ENCODE measurements at places on chromosomes 16 and 17.

GRCh38 chr16:12349936-12350850 lies 373.7 kb downstream of the SNX29 start:
- no peak for DNase-seq

DNA sequence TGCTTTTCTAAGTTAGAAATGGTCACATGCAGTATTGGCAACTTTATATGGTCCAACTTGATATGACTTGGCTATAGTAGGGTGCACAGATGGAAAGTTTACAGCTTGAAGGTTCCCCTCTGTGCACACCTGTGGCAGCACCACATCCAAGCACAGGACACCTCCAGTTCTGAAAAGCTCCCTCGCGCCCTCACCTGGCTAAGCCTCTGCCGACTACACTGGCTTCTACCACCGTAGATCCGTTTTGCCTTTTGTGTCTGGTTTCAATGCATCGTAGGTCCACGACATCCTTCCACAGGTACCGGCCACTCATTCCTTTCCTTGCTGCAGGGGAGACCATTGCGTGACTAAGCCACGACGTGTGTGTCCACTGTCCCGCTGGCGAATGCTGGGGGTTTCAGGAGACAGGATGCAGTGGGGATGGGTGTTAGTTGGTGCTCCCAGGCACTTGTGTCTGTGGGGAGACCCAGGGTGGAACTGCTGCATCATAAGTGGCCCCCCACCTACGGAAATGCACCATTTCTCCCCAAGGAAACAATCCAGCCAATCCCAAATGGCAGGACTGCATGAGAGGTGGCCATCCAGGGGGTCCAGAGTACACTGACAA lies 4.9 kb upstream of the RASD1 start:
- DNase-seq, result no peak

DNA sequence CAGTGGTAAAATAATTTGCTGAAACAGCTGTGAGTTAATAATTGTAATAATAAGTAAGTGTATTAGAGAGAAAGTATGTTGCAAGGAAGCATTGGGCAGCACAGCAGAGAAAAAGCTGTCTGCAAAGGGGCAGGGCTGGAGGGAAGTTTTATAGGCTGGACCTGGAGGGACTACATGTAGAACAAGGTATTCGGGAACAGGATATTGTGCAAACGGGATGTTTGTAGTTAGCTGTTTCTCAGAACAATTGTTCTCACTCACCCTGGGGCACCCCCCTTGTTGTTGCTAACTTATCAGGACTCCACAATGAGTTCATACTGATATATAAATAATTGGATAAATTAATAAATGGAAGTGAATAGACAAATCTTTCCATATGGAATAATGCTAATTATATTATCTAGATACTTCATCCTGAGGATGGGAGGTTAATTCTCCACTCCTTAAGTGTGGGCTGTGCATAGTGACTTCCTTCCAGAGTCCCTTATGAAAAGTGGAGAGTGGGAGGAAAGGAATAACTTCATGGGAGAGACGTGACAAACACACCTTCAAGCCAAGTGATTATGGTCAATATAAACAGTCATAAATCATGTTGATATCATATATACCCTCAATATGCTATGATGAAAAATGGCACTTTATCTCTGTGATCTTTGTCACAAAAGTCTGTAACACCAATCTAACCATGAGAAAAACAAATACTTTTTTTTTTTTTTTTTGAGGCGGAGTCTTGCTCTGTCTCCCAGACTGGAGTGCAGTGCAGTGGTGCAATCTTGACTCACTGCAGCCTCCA lies 85.4 kb downstream of the PPM1E start:
- no peak for DNase-seq

DNA sequence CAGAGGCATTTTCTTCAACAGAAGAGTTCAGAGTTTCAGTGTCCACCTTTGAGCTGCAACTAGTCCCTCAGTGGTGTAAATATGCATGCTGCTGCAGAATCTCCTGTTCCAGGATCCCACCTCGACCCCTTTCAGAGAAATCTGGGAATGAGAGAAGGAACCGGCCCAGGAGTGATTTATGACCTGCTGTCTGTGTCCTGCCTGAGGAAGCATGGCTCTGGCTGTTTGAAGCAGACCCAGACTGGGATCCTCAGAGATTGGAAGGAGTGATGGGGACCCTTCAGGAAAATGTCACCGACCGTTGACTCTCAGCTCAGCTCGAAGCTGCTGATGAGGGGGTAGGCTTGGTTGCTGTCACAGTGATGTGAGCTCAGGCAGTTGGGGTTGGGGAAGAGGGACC lies 8.4 kb upstream of the MAF start:
- no peak for DNase-seq

- no peak for DNase-seq
Observed at GRCh38 chr17:55794725-55795482, 44.1 kb downstream of the PCTP start.

DNA sequence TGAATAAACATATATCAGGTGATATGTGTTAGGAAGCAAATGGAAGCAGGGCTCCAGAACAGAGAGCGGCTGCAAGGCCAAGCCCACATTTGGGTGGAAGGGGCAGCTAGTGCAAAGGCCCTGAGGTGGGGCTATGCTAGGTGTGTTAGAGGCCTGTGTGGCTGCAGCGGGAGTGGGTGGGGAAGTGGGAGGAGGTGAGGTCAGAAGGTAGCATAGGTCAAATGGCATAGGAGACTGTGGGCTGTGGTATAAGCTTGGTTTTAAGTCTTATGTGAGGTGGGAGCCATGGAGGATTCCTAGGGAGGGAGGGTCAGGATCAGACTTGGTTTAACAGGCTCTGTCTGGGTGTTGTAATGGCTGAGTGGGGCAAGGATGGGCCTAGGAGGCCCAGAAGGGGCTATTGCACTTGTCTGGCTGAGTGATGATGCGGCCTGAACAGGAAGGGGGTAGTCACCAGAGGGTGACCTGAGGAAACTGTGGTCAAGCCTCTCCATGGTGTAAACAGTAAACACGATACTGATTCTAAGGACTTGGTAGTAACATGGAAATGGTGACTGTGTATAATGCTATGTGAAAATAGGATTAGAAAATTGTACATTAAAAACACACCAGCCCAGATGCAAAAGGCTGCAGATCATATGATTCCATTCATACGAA lies 31.1 kb downstream of the RAI1 start:
- DNase-seq, result peak; percentile 99

DNA sequence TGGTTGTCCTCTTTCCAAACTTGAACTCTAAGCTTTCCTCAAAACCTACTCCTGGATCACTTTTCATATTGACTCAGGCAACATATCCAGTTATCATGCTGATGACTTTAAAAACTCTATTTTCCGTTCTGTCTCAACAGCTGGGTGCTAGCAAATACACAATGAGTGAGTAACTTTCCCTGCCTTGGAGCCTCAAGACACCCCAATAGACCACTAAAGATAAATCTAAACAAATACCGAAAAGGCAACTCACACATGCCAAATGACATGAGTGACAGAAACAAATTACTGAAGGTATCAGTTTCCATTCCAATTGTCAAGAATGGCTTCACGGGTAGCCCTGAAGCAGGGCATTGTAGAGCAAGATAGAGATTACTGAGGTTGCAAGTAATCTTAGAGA lies 15.7 kb upstream of the TMEM101 start:
- DNase-seq, result no peak

DNA sequence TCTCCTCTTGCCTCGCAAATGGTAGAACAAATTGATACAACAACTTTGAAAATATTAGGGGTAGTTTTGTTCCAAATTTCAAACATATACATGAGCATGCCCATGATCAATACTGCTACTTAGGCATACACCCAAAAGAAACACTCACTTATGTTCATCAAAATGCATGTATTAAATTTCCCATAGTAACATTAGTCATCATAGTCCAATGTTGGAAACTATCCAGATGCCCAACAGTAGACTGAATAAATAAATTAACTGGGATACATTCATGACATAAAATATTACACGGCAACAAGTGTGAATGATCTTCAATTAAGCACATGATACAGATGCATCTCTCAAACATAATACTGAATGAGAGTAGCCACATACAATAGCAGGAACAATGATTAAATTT lies 391.6 kb downstream of the CDH11 start:
- DNase-seq, result peak; percentile 3

DNA sequence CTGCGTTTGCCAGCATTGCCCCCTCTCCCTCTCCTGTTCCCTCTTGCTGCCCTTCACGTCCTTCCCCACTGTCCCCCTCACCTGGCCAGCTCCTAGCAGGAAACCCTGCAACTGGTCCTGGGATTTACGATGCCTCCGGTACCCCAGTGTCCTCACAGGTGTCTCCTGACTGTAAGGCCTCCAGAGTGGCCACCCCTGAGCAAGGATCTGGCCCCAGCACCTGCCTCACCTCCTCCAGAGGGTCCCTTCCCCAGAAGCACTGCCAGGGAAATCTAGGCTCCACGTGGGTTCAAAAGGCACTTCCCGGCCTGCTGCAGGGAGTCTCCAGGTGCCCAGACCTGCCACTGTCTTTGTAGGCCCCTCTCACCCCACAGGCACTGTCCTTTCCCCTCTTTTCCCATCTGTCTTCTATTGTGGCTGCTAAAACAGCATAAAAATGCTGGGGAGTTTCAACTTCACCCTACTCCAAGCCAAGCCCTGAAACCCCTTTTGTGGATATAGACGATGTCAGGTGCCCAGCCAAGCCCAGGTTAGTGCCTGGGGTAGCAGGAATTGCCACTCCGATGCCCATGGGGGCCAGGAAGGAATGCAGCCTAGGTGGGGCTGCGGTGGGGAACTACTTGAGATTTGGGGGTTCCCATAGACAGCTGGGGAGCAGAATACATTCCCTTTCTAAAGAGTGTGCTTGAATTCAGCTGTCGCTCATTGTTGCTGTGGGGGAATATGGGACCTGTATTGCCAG lies 25.7 kb downstream of the RAB11FIP4 start:
- no peak for DNase-seq

- DNase-seq, result no peak
Observed at GRCh38 chr16:66936462-66936861, 1.1 kb downstream of the CES2 start.

DNA sequence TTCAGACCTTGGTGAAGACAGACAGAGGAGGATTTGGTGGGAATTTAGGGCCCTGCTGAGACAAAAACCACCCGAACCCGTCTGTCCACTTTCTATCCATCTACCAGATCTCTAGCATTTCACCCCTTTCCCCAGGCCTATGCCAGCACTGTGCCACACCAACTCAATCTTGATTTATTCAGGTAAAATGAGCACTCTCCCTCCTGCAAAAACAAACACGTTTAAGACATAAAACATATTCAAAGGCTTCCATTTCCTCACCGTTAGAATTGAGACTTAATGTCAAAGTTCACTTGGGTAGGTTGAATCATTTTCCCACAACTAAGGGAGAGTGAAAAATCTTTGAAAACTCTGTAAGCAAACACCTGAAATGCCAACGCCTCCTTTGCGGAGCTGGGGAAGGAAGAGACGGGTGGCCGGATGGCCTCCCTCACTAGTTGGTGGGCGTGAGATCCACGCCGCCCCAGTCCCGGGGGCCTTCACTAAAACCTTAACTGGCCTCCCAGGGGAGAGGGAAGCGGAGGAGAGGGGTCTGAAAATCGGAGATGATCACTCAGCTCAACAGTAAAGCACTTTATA lies 862 bp downstream of the DCAKD start:
- DNase-seq, result peak; percentile 37

DNA sequence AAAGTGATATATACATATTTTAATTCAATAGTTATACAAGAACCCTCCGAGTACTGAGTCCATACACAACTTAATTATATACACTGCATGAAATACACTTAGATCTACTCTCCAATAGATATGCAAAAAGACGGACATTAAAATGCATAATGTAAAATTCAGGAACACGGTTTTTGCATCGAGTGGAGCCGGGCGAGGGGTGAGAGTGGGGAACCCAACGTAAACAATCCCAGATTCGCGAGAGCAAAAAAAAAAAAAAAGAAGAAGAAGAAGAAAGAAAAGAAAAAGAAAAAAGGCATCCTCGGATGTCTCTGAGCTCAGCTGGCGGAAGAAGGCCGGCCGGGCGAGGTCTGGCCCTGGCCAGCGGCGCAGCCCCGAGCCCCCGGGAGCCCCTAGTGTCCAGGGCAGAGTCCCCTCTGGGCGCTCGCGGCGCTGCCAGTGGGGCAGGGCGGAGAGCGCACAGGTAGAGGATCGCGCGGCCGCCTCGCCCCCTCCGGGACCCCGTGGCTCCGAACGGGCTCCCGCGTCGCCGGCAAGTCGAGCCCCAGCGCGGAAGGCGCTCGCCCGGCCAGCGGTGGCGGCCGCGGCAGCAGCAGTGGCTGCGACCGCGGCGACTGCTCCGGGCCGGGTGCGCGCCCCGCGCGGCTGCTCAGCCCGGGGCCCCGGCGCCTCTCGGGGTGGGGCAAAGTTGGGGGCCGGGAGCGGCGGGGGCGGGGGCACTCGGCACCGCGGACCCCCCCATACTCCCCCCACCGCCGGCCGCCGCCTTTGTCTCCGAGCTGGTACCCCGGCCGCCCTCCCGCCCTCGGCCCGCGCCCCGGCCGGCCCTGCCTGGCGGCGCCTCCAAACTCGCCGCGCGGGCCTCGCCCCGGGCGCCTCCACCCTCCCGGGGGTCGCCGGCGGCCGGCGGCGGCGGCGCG lies 9.6 kb upstream of the ZFHX3 start:
- peak; percentile 43 for DNase-seq

DNA sequence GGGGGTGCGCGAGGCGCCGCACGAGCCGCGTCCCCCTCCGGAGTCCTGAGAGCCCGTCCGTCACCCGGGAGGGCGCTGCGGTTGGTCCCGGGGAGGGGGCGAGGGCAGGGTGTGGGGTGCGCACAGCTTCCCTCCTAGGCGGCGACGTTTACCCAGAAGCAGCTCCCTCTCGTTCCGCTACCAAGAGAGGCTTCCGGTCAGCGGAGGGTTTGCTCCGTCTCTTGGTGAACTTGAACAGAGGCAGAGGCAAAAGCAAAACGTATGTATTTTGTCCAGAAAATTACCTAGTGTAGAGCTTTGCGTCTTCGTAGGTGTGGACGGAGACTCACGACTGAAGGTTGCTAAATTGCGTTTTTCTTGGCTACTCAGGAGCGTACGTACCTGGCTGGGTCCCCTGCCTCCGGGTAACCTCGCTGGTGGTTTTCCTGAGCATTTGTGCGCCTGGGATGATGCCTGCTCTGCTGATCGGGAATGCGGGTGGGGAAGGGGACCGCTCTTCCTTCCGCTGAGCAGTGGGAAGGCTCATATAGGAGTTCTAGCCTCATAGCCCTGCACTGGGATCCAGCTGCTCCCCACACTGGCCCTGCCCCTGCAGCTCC lies 833 bp downstream of the WSCD1 start:
- peak; percentile 15 for DNase-seq

DNA sequence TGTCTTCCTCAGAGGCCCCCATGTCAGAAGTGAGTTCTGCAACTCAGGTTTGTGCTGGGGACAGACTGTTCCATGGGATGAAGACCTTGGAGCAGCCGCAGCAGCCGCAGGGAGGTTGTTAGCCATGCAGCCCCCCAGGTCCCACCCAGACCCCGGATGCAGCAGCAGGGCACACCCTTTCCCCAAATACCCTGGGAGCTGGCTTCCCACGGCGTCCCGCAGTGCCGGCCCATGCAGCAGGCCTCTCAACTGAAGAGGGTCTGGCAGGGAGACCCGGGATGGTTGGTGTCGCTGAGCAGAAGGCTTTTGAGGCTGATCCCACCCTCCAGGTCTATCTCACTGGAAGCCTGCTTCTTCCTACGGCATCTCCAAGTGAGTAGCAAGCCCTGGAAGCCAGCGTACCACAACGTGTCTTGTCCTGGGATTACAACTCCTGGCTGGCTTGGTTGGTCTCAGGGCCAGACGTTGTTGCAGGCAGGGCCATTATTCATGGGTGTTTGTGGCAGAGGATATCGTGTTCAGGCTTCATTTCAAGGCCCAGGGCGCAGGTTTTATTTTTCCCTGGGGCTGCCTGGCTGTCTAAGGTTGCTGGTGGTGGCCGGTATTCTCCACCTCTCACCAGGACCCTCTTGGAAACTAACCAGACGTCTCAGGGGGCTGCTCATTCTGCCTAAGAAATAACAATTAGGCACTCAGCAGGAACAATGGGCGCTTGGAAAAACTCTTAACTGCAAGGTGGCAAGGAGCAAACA lies 223.2 kb downstream of the C16orf95 start:
- DNase-seq, result no peak
